T-helper 22 cell (primary cell): ENCODE measurements at places on chromosomes 3 and 15.

- DNase-seq, result no peak
These were observed 1560.4 kb upstream of the GBE1 start for GRCh38 chr3:83321891-83322290.

- no peak for DNase-seq
These were observed 9.5 kb downstream of the ACAD11 start for GRCh38 chr3:132650153-132650552.

GRCh38 chr15:64379216-64379960 is 1.9 kb downstream of the PCLAF start:
- no peak for DNase-seq

DNA sequence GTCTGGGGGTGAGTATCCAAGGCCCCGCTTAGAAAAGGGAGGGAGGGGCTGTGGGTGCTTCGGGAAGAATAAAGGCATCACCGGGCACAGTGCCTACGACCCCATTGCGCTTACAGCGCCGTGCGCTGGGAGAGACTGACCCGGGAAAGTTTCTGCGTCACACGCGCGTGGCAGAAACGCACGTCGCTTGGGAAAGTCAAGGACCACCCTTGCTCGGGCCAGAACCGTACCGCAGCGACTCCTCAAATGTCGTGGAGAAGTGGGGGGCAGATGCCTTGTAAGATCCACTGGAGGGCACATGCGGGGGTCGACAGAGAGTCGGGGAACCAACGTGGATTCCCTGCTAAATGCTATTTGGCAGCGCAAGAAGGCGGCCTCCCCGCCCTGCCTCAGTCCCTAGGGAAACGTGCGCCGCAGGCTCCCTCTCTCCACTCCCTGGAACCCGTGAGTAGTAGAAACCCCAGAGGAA is 2.4 kb downstream of the ADAMTS9 start:
- no peak for DNase-seq

DNA sequence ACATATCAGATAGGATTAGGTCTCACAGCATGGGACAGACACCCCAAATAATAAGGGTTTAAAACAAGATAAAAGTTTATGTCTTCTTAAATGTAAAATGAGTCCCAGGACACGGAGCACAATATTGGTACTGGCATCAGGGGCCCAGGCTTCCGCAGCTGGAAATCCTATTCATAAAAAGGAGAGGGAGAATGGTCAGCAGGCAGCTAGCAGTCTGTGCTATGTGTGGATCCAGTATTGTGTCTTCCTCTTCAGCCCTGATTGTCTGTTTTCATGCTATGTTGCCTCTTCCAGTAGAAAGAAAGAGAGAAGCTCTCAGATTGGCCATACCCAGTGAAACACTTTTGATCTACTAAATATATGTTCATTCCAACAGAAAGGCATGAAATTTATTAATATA is 319.3 kb upstream of the SLCO3A1 start:
- DNase-seq, result no peak

DNA sequence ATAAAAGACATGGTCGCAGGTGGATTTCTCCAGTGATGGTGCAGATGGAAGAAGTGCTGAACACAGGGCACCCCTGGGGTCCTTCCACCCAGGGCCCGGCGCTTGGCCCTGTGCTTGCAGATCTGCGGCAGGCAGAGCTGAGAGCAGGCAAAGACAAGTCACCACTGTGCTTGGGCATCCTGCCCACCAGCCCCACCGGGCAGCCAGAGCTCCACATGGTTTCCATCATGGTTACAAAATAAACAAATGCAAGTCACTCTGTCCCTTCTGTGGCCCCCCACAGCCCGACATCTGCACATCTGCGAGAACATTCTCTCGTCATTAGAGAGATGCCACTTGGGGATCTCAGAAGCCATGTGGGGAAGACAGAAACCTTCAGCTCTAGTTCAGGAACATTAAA is 37.6 kb upstream of the SFMBT1 start:
- no peak for DNase-seq

- no peak for DNase-seq
These were observed 26.3 kb downstream of the NSUN3 start for GRCh38 chr3:94089126-94089525.
